Aorta (tissue), 5 donors: ENCODE measurements at places on chromosomes 1 and 21. TPM values are rescaled to one million over a fixed set of nuclear protein-coding genes. Genes with fewer than 3 reads are reported as not detected.

The AMPD1 gene
- not detected for total RNA-seq

The TMEM269 gene
- not detected for total RNA-seq

GRCh38 chr1:36717431-36717830 is 234.7 kb upstream of the CSF3R start:
- no peak for DNase-seq

DNA sequence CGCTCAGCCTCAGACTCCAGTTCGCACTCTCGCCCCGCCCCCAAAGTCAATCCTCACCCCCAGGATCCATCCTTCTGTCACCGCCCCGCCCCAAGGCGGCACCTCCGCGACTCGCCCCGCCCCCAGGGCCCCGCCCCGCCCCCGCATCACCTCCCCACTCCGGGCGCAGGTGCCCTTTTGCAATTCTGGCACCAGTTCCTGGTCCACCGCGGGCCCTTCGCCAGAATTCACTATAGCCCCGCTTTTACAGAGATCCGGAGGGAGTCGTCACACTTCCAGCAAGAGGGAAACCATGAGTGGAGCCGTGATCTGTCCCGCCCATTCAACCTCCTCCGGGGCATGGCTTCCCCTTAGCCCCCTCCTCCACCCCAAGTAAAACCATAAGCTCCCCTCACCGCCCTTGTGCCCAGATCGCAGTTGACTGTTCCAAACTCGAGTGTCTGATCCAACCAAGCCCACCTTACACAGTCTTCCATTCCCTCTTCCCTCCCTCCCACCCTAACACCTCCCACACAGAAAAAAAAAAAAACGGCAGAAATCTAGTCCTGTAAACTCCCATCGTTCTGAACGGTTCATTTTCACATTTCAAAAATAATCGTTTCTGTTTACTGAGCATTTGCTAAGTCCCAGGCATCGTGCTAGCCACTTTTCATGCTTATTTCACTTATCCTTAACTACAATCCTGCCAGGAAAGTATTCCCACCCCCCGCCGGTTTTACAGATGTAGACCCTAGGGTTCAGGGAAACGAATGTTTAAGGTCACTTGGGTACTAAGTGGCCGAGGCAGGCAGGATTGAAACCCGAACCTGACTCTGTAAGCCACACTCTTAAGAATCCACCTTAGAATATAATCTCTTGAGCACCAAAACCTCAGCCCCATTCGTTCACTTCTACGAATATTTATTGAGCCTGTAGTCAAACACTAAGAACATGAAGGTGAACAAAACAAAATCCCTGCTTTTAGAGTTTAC is 1.3 kb upstream of the DNAJC16 start:
- DNase-seq: peak; percentile 33

DNA sequence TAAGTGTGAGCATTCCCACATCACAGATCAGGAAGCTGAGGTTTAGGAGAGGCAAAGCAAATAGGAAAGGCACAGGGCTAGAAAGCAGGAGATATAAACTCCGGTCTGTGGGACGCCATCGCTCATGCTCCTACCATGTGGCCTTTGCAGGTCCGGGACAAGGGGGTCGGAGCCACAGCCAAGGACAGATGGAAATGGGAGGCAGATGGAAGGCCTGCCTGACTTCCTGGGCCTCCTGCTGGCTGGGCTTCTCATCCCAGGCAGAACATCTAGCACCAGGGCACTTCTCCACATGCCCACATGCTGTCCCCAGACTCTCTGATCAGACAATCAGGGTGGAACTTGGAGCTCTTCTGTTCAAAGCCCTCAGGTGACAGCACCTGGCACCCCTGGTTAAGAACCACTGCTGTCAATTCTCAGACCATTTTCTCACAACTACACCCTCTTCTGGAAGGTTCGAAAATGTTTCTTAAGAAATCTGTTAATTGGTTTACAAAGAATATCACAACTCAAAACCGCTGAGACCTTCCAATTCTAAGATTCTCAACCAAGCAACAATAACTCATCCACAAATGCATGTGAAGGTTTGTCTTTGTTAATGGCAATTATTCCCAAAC is 173.3 kb upstream of the EDN2 start:
- no peak for DNase-seq

DNA sequence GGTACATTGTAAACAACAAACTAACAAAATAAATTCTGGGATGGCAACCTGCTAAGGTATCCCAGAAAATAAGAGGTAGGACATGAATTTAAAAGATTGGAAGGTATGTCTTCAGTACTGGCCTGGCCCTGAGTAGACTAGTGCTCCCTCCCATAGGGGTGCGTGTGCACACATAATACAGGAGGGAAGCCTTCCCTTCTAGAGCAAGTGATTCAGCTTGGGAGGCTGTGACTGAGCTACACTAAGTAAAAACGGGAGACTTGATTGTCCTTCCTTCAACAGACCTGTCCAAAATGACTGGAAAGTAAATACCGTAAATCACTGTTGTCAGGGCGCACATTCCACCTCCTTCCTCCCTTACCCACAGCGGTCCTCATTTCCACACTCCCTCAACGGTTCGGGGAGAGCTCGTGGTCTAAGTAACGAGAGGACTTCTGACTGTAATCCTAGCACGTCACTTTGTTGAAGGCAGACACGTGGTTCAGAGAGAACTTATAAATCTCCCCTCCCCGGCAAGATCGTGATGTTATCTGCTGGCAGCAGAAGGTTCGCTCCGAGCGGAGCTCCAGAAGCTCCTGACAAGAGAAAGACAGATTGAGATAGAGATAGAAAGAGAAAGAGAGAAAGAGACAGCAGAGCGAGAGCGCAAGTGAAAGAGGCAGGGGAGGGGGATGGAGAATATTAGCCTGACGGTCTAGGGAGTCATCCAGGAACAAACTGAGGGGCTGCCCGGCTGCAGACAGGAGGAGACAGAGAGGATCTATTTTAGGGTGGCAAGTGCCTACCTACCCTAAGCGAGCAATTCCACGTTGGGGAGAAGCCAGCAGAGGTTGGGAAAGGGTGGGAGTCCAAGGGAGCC is at the start of gene TGFB2:
TSS of gene TGFB2 (plus strand) at position 523 of the 859 bp plus-strand sequence. CDS start 1,366 bp downstream, outside the sequence.
- DNase-seq: peak; percentile 69
